ENCODE measurements at places on chromosomes 6 and 20. TPM values are rescaled to one million over a fixed set of nuclear protein-coding genes. Genes with fewer than 3 reads are reported as not detected.

CBFA2T2 gene
- total RNA-seq, result 4.5 TPM

SEL1L2 gene
- total RNA-seq, result not detected

ID4 gene
- 0.20 TPM for total RNA-seq

ACTL10 gene
- 1.6 TPM for total RNA-seq

RIMS4 gene
- not detected for total RNA-seq

PPIL6 gene
- not detected for total RNA-seq

OSER1 gene
- 28.0 TPM for total RNA-seq

KIAA0408 gene
- not detected for total RNA-seq

HMGN3 gene
- 61.1 TPM for total RNA-seq

PBOV1 gene
- not detected for total RNA-seq

ZC2HC1B gene
- total RNA-seq, result not detected

GSTA2 gene
- total RNA-seq, result not detected

KCNK5 gene
- total RNA-seq, result not detected

PDE7B gene
- 36.8 TPM for total RNA-seq

XKR7 gene
- total RNA-seq, result not detected

FOXF2 gene
- not detected for total RNA-seq

RXRB gene
- 17.4 TPM for total RNA-seq

ZNF334 gene
- 0.54 TPM for total RNA-seq

MDC1 gene
- total RNA-seq, result 12.5 TPM

Measured in mammary microvascular endothelial cell (primary cell).